GM12878 (cell line): ENCODE measurements at places on chromosomes 16 and 17.

DNA sequence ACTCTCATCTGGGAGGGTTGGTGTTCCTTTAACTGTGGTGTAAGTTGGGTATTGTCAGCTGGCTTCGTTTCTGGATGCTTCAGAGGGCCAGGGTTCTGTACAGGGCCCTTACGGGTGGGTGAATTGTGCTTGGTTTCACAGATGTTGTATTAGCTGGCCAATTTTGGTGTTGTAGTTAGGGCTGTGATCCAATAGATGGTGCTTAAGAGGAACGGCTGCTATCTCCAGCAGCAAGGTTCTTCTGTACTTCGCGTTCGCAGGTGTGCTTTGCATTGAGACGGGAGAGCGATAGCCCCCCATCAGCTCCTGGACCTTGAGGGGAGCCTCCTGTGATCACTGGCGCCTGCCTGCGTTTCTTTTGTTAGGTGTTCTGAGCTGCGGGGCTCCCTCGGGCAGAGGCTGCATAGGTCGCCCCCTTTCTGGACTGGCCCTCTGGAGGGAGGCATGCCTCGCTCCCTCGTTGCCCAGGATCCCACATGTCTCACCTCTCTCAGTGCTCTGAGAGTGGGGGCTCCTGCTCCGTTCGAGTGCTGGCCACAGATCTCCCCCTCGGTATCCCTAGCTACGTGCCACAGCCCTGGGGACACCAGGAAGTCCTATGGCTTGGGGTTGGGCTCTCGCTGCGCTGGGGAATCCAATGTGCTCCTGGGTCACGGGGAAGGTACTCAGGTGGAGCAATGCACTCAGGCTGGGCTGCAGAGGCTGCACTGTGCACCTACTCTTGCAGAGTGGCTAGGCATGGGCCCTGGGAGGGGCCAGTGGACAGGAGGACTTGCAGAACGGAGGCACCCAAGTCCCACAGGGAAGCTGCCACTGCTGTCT, 837 bp upstream of the PRDM7 start:
- no peak for DNase-seq

GRCh38 chr16:16075488-16076422, 126.3 kb downstream of the ABCC1 start:
- DNase-seq = no peak

DNA sequence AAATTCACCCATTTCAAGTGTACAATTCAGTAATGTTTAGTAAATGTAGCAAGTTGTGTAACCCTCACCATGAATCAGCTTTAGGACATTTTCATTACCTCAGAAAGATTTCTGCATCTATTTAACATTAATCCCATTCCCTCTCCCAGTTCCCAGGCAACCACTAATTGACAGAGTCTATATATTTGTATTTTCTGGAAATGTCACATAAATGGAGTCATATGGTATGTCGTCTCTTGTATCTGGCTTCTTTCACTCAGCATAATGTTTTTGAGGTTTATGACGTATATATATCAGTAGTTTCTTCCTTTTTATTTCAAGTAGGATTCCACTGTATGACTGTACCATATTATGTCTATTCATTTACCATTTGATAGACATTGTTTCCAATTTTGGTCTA, 199.8 kb downstream of the CYB561 start:
- no peak for DNase-seq

GRCh38 chr17:64457156-64457555, 8.2 kb downstream of the MILR1 start:
- DNase-seq = no peak

- DNase-seq = no peak
Measured at GRCh38 chr17:38719943-38720641, 10.0 kb upstream of the CISD3 start.

DNA sequence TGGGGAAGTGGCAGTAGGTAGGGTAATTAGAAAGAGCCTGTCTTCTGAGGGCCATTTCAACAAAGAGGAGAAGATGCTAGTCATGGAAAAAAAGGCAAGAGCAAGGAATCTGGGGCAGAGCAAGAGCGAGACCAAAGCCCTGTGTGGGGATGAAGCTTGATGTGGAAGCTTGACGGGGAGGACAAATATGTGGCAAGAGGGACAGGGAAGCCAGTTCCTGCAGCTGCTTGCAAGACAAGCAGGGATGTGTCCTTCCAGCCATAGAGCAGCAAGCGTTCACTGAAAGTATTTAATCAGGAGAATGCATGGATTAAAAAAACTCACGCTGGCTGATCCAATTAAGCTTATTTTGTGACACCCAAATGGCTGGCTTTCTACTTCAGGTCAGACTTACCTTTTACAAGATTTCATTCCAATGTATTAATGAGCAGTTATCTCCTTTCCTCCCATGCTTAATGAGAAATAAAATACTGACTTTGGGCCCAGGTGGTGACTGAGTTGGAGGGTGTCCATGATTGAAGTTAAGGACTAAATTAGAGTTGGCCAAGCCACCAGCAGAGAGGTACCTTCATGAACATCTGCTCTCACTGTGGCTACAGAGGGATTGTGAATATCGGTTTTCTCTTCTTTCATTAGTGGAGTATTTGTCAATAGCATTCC, 76.8 kb downstream of the ABCA8 start:
- no peak for DNase-seq

GRCh38 chr16:47876511-47876910, 279.3 kb downstream of the ABCC12 start:
- no peak for DNase-seq

DNA sequence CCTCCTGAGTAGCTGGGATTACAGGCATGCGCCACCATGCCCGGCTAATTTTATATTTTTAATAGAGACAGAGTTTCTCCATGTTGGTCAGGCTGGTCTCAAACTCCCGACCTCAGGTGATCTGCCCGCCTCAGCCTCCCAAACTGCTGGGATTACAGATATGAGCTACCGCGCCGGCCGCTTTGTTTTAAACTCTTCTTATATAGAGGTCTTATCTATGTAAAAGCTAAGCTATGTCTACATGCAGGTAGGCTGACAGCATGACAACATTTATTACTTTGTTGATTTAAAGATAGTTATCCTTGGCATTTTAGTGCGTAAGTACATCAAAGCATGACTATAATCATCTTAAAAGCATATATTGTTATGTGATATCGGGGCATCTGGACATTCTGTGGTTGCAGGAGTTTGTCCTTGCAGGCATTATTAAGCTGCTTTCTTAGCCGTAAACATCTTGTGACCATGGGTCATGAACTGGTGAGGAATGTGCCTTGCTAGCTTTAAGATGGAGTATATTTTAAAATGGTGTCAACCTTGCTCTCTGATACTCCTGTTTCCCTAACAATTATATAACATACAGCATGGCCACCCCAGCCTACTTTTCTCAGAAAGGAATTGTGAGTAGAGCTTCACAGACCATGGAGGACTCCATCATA, 45.8 kb upstream of the TAOK1 start:
- no peak for DNase-seq

- no peak for DNase-seq
Measured at GRCh38 chr17:82593590-82594087, 54.6 kb downstream of the WDR45B start.

GRCh38 chr16:87850009-87851006, 19.0 kb downstream of the SLC7A5 start:
- DNase-seq = no peak

- DNase-seq = no peak
Measured at GRCh38 chr16:27781981-27782880, 232.3 kb downstream of the KATNIP start.

DNA sequence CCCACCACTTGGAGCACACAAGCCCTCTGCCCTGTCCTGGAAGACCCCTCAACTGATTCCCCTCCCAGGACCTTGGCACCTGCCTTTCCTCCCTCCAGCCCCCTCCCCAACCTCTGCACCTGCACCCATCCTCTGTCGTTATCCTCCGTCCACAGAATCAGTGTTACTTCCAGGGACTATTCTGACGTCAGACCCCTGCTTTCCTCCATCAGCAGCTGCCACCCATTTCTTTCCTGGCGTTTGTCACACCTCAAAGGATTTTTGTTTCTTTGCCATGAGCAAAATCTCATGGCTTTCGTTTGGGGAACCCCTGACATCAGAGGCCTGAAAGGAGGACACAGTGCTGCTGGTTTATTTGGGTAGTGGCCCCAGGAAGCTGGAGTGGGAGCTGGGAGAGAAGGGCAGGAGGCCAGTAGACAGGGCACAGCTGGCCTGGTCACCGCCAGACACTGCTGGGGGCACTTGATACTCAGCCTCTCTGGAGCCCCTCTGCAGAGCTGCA, 68.4 kb downstream of the SOCS1 start:
- DNase-seq = no peak

DNA sequence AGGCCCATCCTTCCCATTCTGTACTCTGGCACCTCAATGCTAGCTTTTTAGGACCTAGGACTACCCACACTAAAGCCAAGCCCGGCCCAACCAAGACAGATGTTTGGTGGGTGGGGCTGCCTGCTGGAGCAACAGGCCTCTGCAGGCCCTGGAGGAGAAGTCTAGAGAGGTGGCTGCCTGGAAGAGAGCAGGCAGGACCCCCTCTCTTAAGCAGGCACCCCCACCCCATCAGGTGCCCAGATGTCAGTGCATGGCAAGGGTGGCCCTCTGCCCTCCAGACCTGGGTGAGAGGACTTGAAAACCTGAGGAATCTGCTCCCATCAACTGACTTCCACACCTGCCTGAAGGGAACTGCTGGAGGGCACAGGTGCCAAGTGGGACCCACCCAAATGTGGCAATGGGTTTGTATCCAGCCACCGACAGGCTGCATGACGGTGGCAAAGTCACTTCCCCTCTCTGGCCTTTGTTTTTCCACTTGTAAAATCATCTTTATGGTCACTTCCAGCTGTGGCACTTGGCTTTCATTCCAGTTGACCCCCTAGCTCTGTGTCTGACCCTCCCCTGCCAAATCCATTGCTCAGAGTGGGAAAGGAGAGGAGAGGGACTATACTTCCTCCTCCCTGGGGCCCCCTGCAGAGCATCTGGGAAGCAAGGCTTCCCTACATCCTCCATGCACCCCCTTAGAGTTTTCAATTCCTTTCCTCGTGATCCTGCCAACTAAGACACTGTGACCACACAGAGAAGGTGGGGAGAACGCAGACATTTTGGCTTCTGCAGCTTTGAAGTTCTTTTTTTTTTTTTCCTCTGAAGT, 1.7 kb upstream of the STAT5A start:
- no peak for DNase-seq

DNA sequence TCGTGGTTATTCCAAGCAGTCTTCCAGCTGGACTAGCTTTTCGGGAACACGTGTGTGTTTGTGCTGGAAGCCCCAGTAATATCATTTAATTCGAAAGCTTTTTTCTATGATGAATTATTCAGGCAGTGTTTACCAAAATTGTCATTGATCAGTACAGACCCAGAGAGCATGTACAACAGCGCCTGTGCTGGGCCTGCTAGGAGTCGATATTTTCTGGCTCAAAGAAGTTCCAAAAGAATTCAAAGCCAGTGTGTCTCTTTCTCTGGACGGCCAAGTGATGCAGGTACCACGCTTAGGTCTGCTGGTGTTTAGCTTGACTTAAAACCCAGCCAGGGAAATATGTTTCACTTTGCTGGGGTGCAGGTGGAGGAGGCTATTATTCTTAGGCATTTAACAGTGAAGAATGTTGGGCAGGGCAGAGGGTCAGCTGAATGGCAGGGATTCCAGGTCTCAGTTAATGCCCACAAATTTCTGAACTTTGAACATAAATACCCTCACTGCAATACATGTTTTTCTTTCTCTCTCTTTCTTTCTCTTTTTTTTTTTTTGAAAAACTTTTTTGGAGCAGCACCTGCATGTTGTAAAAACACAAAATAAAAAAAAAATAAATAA, 401.3 kb downstream of the WWOX start:
- no peak for DNase-seq

DNA sequence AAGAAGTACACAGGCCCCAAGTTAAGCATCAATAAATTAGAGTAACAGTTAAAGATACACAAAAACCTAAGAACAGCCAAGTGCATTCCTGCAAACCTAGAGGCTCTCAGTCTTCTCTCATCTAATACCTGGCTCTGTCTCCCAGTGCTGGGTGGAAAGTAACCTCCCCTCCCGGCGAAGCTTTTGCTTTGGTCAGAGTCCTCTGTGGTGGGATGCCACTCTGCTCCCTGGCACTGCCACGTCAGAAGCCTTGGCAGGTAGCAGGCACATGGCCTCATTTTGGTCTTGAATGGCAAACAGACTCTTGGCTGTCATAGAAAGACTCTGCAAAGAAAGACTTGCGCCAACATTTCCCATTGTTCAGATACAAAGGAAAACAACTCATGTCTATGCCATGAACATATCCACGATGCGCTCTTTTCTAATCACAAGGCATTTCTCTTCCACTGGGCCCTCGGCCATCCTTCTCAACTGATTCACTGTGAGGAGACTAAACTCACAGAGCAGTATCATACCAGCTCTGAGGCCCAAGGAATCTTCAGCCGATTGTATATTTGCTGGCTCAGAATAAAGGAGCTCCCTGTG, 21.2 kb downstream of the MTHFSD start:
- DNase-seq = no peak

DNA sequence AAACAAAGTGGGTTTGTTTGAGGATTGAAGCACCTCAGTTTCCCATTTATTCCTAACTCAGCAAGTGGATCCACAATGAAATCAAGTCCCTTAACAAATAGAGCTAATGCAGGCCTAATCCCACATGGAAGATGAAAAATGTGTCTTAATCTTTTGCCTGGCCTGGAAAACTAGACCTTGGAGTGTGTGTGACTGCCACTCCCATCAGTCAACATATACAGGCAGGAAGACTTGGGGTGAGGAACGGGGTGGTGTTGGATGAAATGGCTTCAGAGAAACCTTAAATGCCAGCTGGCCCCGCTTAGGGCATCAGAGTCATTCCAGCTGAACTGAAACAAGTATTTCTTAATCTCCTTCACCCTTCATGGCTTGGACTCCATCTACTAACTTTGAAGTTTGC, 269.5 kb downstream of the MAF start:
- no peak for DNase-seq
